Muscle of leg (tissue), 16 donors: ENCODE measurements at places on chromosomes 6 and 20. TPM values are rescaled to one million over a fixed set of nuclear protein-coding genes. Genes with fewer than 3 reads are reported as not detected.
A peak's percentile ranks its signal among the peaks of the same experiment; 100 is the strongest.

DNA sequence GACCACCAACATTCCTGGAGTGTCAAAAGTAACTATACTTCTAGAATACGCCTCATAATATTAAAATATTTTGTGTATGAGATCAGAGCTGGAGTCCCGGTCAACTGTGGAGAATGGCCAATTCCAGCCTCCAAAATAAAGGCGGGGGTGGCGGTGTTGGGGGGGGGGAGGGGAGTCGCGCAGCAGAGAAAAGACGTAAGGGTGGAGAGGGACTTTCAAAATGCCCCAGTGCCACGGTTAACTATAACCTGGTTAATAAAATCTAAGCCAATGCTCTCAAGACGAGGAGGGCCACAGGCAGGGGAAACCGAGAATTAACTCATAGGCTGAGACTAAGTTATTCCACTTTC lies 1.3 kb downstream of the NUP153 start:
- peak overlapping the region; percentile 65 for H3K4me3 ChIP-seq
- peak; percentile 90 for DNase-seq
- peak overlapping the region; percentile 98 for H3K27ac ChIP-seq
- peaks cover 10% of the 10 kb centered on the region for H3K4me1 ChIP-seq
- H3K27me3 ChIP-seq: no peaks in the 10 kb centered on the region

DNA sequence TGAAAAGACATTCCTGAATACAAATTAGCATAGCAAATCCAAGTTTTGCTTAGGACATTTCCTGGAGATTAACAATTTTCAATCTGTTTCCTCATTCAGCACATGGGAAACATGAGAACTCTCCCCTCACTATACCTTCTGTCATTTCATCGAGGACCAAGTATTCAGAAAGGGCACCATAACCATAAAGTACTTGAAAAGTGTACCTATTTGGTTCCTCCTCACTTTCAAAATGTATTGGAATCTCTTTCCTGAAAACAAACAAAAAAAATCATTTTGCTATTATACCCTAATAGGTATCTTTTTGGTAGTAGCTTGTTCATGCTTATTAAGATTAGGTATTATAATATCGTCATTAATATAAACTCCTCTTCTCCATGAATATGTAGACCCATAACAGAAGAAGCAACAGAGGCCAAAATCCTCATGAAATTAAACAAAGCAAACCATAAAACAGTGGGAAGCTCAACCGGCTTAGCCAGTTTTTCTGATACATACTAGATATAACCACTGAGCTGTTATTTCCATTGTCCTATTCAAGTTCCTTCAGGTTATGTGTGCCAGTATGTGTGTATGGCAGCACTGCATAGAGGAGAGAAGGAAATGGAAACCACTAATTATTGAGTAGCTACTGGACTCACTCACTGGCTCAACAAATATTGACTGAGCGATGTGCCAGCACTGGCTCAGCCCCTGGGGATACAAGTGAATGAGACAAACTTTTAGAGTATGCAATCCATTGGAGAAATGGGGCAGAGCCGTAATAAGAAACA lies 274.0 kb downstream of the MAFB start:
- no peaks in the 10 kb centered on the region for H3K27me3 ChIP-seq
- no peak overlapping the region for H3K4me3 ChIP-seq
- no peak for DNase-seq
- no peaks in the 10 kb centered on the region for H3K4me1 ChIP-seq
- no peak overlapping the region for H3K27ac ChIP-seq
- no peaks in the 10 kb centered on the region for H3K36me3 ChIP-seq

Gene RAMACL
- total RNA-seq: 0.71 TPM

Gene LPA
- not detected for total RNA-seq

DNA sequence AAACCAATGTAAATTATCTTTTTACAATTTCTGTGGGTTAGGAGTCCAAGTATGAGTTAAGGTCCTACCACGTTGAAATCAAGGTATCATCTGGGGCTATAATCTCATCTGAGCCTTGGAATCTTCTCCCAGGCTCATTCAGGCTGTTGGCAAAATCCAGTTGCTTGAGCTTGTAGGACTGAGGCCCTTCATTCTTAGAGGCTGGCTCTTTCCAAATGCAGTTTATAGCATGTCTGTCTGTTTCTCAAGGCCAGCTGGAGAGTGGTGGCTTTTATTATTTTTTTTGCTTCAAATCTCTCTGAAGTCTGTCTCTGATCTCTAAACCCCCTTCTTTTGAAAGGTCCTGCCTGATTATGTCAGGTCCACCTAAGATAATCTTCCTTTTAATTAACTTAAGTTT lies 177.2 kb upstream of the ASCC3 start:
- H3K27me3 ChIP-seq: no peaks in the 10 kb centered on the region
- H3K27ac ChIP-seq: no peak overlapping the region
- DNase-seq: no peak

Gene VGLL2
- 28.2 TPM for total RNA-seq

Gene MAS1
- total RNA-seq: 0.09 TPM

Gene ETV7
- 0.04 TPM for total RNA-seq

Gene B4GALT5
- total RNA-seq: 18.4 TPM

DNA sequence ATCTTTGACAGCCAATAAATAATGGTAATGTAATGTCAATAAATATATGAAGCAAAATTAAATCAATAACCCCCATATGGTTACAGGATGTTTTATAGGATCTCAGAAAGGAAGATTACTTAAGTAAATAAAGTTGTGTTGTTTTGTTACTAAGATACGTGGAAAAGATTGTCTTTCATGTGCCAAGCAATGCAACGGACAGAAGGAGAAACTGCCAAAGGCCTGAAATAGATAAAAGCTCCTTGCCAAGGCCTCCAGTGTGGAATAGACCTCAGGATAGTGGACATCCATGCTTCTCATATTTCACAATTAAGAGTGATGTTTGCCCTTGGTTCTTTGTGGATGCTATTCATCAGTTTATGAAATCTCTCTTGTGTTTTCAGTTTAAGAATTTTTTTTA lies 16.4 kb upstream of the FNDC1 start:
- H3K36me3 ChIP-seq: no peaks in the 10 kb centered on the region
- no peaks in the 10 kb centered on the region for H3K4me1 ChIP-seq
- DNase-seq: peak; percentile 87
- H3K27me3 ChIP-seq: peaks cover 3% of the 10 kb centered on the region

GRCh38 chr6:41371992-41372831 lies 36.8 kb downstream of the NCR2 start:
- DNase-seq: peak; percentile 52
- peaks cover 49% of the 10 kb centered on the region for H3K4me1 ChIP-seq
- no peak overlapping the region for H3K27ac ChIP-seq
- no peaks in the 10 kb centered on the region for H3K36me3 ChIP-seq
- peak overlapping the region; percentile 13 for H3K4me3 ChIP-seq

GRCh38 chr20:7728338-7728737 lies 211.9 kb downstream of the HAO1 start:
- no peaks in the 10 kb centered on the region for H3K4me1 ChIP-seq
- no peak overlapping the region for H3K4me3 ChIP-seq
- no peak overlapping the region for H3K27ac ChIP-seq

DNA sequence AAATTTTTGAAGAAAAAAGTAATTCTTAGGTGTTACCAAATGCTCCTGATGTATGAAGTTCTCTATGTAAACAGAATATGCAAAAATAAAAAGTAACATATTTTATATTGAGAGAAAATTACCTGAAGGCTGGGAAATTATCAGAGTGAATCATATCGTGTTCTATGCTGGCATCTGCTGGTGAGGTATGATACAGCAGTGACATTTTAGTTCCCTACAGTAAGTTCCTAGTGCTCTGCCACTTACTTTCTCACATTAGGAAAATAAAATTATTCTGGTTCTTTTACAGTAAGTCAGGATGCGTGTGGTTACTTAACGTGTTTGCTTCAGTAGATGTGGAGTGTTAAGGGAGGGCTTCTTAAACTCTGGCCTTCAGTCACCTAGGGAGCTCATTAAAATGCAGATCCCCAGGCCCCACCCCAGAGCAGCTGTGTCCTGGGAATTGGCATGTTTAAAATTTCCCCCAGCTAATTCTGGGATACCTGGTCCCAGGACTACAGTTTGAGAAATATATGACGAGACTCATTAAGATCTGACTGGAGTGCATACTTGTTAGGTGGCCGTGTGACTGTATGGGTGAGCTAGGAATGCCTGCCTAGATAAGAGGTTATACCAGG lies 3.2 kb downstream of the ACTR5 start:
- H3K4me3 ChIP-seq: no peak overlapping the region
- no peaks in the 10 kb centered on the region for H3K27me3 ChIP-seq
- H3K4me1 ChIP-seq: peaks cover 13% of the 10 kb centered on the region
- DNase-seq: no peak

Gene CLIC5
- total RNA-seq: 8.5 TPM

GRCh38 chr6:3213334-3213695 lies 14.1 kb downstream of the TUBB2B start:
- H3K36me3 ChIP-seq: no peaks in the 10 kb centered on the region
- peaks cover 4% of the 10 kb centered on the region for H3K27me3 ChIP-seq
- peaks cover 23% of the 10 kb centered on the region for H3K4me1 ChIP-seq
- H3K4me3 ChIP-seq: no peak overlapping the region
- no peak overlapping the region for H3K27ac ChIP-seq

DNA sequence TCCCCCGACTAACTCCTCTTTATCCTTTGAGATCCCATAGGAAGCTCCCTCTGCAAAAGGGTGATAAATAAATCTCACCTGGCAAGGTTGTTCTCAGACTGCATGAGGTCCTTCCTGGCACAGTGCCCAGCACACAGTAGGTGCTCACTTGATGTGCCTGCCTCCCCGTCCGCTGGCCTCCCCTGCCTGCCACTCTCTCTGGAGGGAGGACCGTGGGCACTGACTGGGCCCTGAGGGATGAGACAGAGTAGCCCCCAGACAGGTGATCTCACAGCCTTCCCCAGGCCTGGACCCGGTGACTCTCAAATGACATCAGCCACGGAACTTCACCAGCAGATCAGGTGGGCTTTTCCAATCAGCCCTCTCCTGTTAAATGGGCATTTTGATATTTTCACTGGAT lies 57.4 kb downstream of the CHMP4B start:
- H3K4me1 ChIP-seq: no peaks in the 10 kb centered on the region
- no peak for DNase-seq
- peaks cover 2% of the 10 kb centered on the region for H3K27me3 ChIP-seq
- no peaks in the 10 kb centered on the region for H3K36me3 ChIP-seq

- H3K36me3 ChIP-seq: no peaks in the 10 kb centered on the region
- H3K27ac ChIP-seq: peak overlapping the region; percentile 72
- H3K4me1 ChIP-seq: peaks cover 7% of the 10 kb centered on the region
- DNase-seq: peak; percentile 85
- no peaks in the 10 kb centered on the region for H3K27me3 ChIP-seq
These were observed 214.3 kb upstream of the PLCB4 start for GRCh38 chr20:8854571-8854970.

Gene GFRAL
- total RNA-seq: 0.13 TPM

- H3K27ac ChIP-seq: peak overlapping the region; percentile 88
- H3K36me3 ChIP-seq: no peaks in the 10 kb centered on the region
- peaks cover 22% of the 10 kb centered on the region for H3K4me1 ChIP-seq
- no peak overlapping the region for H3K4me3 ChIP-seq
These were observed 133.5 kb downstream of the SCML4 start for GRCh38 chr6:107690643-107691061.

- H3K4me3 ChIP-seq: no peak overlapping the region
- no peak for DNase-seq
- no peaks in the 10 kb centered on the region for H3K36me3 ChIP-seq
- H3K27me3 ChIP-seq: peaks cover 2% of the 10 kb centered on the region
- peaks cover 8% of the 10 kb centered on the region for H3K4me1 ChIP-seq
- H3K27ac ChIP-seq: no peak overlapping the region
These were observed 198.8 kb downstream of the EYA2 start for GRCh38 chr20:47093320-47093966.

Gene C20orf202
- total RNA-seq: 0.35 TPM

GRCh38 chr6:33634161-33634727 lies 13.1 kb downstream of the ITPR3 start:
- peaks cover 19% of the 10 kb centered on the region for H3K4me1 ChIP-seq
- H3K4me3 ChIP-seq: peak overlapping the region; percentile 46
- no peak overlapping the region for H3K27ac ChIP-seq
- H3K27me3 ChIP-seq: peaks cover 39% of the 10 kb centered on the region
- H3K36me3 ChIP-seq: no peaks in the 10 kb centered on the region

DNA sequence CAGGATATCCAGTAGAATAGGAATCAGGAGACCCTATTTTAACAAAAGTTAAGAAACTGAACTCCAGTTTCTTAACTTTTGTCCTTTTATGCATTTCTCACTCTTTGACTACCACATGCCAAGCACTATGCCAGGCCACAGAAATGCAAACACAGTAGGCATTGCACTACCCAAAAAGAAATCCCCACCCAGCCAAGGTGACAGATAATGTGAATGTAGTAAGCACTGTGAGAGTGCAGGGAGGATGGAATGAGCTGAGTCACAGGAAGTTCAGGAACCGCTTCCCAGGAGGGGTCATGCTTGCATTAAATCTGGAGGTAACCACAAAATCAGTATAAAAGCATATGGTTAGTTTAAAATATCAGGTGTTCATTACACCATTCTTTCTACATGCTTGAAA lies 20.1 kb upstream of the FAM83C start:
- DNase-seq: no peak
- peaks cover 19% of the 10 kb centered on the region for H3K36me3 ChIP-seq
- peaks cover 7% of the 10 kb centered on the region for H3K4me1 ChIP-seq
- no peak overlapping the region for H3K27ac ChIP-seq
- no peaks in the 10 kb centered on the region for H3K27me3 ChIP-seq

DNA sequence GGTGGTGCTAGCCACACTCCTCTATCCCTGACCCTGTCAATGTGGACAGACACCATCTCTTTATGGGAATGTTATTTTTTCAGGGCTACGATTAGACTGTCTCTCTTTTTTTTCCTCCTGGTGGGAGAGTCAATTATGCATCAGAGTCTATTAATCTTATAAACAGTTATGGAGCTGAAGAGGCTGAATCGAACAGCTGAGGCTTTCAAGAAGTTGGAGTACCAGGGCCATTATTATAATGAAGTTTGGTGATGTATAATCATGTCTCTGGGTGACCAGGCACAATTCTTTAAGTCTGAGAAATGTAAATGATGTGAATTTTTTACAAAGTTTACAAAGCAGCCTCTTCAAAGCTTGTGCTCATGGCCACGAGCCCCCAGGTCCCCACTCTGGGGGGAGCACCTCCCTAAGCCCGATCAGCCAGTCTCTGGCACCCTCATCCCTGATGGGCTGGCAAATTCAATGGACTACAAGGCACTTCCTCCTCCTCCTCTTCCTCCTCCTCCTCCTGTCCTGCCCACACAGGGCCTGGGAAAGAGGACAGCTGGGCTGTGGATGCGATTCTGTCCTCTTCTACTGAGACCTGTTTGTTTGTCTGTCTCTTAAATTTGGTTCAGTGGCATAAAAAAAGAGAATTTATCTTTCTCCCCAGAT lies 43.9 kb upstream of the QKI start:
- no peak for DNase-seq
- no peaks in the 10 kb centered on the region for H3K27me3 ChIP-seq

- H3K4me1 ChIP-seq: peaks cover 40% of the 10 kb centered on the region
- peaks cover 38% of the 10 kb centered on the region for H3K36me3 ChIP-seq
- no peak overlapping the region for H3K27ac ChIP-seq
- no peak for DNase-seq
These were observed 71.8 kb downstream of the JPH2 start for GRCh38 chr20:44115181-44115580.

GRCh38 chr6:6918216-6918983 lies 189.4 kb upstream of the RREB1 start:
- H3K27me3 ChIP-seq: no peaks in the 10 kb centered on the region
- no peaks in the 10 kb centered on the region for H3K36me3 ChIP-seq
- no peak overlapping the region for H3K4me3 ChIP-seq
- no peak overlapping the region for H3K27ac ChIP-seq

Gene CDSN
- total RNA-seq: not detected
